ENCODE measurements at places on chromosomes 4 and X.

DNA sequence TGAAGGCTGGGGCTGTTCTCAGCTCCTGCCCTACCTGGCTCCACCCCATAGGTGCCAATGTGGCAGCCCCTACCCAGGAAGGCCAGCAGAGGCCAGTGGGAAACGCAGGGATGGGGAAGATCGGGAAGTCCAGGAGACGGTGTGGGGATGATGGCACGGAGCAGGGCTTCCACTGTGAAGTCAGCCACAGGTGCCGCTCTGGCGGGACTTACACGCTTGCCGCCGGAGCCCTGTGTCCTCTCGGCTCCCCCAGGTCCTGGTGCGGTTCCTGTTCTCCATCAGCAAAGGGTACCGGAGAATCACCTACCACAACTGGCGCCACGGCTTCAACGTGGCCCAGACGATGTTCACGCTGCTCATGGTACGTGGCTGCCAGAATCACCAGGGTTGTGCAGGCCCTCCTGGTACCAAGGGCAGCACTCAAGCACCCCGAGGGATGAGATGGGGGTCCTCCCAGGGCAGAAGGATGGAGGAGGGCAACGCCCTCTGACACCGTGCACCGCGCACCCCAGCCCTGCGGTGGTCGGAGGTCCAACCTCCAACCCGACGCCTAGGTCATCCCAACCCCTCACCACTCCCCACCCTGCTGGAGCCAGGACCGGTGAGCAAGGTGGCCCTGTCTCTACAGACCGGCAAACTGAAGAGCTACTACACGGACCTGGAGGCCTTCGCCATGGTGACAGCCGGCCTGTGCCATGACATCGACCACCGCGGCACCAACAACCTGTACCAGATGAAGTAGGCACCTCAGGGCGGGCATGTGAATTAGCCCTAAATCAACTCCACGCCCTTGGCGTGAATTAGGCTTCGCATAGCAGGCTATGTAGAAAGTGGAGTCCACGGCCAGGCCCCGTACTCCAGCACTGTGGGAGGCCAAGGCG is 12.0 kb downstream of the ATP5ME start:
- no peak for DNase-seq

DNA sequence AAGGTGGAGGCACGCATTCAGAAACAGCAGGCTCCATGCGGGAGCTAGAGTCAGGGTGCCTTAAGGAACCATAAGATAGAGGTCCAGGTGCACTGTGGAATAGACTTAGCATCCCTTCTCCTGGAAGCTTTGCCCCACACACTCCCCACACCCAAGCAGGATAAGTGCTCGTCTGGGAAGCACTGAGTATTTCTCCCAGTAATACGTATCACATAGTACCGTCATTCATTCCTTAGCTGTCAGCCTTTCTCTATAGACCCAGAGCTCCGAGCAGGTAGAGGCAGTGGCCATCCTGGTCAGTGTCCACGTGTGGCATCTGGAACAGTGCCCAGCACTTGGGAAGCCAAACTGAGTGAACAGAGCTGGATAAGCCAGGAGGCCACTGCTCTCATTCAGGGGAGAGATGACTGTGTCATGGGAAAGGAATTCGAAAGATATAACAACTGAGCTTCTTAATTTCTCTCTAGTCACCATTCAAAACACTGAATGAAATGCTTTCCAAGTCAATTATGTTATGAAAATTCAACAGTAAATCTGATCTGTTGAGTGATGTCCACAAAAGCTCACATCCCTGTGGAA is 9.9 kb downstream of the APBB2 start:
- no peak for DNase-seq

GRCh38 chr4:119512398-119512797 is 116.2 kb downstream of the PDE5A start:
- DNase-seq, result no peak

DNA sequence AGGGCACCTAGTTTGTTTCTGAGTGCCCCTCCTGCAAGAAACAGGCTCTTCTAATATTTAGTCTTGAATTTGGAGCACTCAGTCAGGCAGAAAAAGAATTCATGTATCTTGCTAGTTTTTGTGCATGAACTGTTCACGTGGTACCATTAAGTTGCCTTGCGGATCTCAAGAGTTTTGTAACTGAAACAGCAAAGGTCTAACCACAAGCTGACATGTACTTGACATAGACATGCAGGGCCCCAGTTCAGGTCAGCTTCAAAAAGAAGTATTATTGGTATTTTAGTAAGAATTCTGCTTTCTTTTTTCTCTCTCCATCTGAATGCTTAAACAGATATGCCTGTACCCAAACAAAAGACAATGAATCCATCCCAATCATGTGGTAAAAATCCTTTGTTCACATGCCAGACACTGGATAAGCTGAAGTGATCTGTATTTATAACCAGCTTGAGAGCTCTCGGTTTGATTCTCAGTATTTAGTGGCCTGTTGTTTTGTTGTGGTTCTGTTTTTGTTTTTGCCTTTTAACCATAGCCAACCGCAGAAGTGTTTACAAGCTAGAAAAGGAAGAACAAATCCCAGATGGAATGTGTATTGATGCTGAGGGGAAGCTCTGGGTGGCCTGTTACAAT is 13.0 kb downstream of the RGN start:
- peak; percentile 9 for DNase-seq

DNA sequence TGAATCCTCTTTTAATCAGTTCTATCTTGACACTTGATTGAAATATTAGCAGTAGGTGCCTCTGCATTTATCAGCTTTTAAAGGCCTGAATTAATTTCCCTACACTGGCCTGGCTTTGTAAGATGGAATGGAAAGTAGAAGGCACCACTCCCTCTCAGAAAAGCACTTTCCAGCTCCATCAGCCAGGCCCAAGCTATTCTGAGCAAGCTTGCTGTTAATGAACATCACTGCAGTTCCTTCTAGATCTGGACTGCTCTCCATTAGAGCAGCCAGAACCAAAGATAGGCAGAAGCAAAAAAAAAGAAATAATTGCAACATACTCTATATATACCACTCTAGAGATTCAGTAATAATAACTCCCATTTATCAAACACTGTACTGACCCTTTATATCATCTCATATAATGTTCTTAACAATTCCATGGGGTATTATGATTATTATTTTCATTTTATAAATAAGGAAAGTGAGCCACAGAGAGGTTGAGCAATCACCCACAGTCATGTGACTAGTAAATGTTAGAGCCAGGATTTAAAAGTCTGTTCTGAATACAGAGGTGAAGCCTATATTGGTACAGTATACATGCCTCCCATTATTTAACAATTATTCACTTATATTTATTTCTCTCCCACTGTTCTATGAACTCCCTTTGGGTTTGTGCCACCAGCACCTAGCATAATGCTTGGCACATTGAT is 39.4 kb upstream of the GPC3 start:
- no peak for DNase-seq

DNA sequence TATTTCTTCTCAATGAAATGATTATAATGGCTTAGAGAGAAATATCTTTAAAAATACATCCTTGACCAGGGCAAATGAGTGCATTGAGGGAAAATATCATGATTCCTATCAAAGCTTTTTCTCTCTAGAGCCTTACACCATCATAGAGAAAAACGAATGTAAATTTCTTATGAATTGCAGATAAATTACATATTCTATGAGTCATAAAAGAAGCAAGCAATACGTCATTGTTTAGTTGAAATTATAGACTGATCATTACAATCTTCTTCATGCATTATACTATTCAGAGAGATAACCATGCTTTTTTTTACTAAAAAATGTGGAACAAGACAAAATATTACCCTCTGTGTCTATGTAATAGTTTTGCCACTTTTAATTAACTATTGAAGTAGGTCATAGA is 100.9 kb upstream of the RXFP1 start:
- no peak for DNase-seq

DNA sequence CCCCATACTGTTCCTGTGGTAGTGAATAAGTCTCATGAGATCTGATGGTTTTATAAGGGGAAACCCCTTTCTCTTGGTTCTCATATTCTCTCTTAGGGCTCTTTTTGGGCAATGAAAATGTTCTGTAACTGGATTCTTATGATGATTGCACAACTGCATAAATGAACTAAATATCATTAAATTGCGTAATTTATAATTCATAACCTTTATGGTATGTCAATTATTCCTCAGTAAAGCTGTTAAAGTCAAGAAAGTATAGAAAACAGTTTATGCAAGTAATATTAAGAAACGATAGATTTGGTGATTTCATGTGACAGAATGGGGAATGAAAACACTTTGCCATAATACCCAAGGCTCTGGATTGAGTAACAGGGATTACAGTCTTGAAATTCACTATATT is 33.5 kb upstream of the SPANXD start:
- no peak for DNase-seq

DNA sequence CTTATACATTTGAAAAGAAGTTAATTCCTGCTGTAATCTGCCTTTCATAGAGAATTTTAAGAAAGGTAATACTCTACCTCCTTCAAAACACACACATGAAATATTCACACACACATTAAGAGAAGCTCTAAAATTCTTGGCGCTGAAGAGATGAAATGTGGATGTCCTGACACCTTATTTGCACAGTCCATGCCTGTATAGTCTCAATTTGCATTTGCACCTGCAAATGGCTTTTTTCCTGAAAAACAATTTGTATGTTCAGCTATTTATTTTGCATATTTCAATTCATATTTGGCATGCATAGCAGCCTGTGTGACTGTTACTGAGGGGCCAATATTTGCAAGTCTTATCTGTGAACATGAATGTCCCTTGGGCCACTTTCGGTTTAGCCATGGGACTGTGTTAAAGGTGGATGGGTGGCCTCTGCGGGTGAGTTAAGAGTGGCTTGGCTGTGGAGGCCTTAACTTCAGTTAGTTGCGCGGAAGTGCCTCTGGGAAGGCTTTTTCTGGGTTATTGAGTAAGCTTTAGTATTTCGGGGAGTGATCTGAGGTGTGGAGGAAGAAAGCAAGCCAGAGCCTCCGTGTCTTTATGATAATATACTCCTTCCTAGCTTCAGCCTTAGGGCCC is 443.3 kb upstream of the FAT1 start:
- DNase-seq, result no peak

DNA sequence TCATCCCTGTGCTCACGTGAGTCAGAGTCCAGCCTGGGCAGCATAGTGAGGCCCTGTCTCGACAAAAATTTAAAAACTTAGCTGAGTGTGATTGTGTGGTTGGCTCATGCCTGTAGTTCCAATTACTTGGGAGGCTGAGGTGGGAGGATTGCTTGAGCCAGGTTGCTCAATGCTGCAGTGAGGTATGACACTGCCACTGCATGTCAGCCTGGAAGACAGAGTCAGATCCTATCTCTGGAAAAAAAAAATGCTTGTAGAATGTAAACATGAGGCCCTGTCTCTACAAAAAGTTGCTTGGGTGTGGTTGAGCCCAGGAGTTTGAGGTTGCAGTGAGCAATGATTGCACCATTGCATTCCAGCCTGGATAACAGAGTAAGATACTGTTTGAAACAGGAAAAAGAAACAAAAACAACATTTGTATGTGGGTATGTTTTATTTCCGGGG is 11.3 kb upstream of the YTHDC1 start:
- no peak for DNase-seq

DNA sequence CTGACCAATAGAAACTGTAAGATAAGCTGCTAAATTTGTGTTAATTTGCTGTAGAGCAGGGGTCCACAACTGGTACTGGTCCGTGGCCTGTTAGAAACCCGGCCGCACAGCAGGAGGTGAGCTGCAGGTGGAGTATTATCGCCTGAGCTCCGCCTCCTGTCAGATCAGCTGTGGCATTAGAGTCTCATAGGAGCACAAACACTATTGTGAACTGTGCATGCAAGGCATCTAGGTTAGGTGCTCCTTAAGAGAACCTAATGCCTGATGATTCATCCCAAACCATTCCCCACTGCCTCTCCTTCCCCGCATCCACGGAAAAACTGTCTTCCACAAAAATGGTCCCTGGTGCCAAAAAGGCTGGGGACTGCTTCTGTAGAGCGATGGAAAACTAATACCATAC is 19.7 kb downstream of the FBXW7 start:
- DNase-seq, result no peak

GRCh38 chr4:111546881-111547280 is 598.4 kb upstream of the FAM241A start:
- no peak for DNase-seq

DNA sequence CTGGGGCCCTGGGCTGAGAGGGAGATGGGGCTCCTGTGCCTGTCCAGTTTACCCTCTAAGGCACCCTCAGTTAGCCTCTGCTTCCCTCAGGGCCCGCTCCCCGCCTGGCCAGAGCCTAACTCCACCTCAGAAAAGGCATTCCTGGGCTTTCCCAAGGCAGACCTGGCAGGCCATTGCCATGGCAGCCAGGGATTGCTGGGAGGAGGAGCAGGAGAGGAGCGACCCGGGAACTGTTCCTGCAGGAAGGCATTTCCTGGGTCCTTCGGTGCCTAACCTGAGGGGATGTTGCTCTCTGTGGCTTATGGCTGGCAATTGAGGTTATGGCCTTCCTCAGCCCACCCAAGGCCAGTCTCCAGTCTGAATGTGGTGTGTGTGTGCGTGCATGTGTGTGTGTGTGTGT is 131.3 kb downstream of the PJA1 start:
- DNase-seq, result no peak

- DNase-seq, result no peak
Measured at GRCh38 chr4:183747931-183748670, 89.0 kb downstream of the TRAPPC11 start.

- DNase-seq, result no peak
Measured at GRCh38 chr4:109921384-109921808, 8.7 kb downstream of the EGF start.

Measured in activated CD4-positive, alpha-beta T cell treated with anti-CD3 and anti-CD28 coated beads, Interleukin-10, Interleukin-2, amounts not matched to agents 100 ng/mL and 50 ng/mL, durations not matched to agents 16 hours and 8 hours (primary cell).